Cardiac septum (tissue), 1 donor: ENCODE measurements at places on chromosomes 16 and 17. TPM values are rescaled to one million over a fixed set of nuclear protein-coding genes. Genes with fewer than 3 reads are reported as not detected.

DNAH9 gene
- total RNA-seq = not detected

- DNase-seq = peak; percentile 77
Measured at GRCh38 chr17:882827-883585, 96.6 kb downstream of the NXN start.

DNA sequence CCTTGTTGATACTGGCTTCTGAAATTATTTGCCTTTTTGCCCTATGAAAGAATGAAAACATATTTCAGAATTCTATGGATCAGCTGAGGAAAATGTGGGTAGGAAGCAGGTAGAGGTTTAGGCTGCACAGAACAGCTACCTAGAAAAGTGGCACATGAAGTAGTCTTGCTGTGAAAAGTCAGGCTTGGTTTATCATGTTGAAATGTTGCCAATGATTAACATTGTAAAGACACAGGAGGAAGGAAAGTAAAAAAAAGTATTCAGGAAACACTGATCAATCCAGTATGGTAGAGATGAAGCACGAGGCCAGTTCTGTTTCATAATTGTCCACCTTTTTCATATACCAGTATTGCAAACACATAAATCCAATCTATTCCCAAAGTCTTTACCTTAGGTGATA is 29.9 kb downstream of the ABCA6 start:
- no peak for DNase-seq

MT4 gene
- total RNA-seq = not detected

DNA sequence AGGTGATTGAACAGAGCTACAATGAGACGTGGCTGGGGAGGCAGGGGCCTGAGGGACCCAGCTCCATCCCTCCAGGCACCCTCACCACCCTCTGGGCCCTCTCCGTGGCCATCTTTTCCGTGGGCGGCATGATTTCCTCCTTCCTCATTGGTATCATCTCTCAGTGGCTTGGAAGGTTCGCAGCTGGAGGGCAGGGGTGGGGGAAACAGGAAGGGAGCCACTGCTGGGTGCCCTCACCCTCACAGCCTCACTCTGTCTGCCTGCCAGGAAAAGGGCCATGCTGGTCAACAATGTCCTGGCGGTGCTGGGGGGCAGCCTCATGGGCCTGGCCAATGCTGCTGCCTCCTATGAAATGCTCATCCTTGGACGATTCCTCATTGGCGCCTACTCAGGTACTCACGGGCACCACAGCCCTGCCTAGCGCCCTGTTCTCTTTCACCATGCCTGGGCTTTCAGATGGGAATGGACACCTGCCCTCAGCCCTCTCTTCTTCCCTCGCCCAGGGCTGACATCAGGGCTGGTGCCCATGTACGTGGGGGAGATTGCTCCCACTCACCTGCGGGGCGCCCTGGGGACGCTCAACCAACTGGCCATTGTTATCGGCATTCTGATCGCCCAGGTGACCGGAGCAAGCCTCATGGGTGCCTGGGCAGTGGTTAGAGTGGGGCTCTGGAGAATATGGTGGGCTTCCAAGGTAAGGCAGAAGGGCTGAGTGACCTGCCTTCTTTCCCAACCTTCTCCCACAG is 2.1 kb downstream of the SLC2A4 start:
- no peak for DNase-seq

KRTAP16-1 gene
- total RNA-seq = not detected

MYCBPAP gene
- 0.13 TPM for total RNA-seq

DNA sequence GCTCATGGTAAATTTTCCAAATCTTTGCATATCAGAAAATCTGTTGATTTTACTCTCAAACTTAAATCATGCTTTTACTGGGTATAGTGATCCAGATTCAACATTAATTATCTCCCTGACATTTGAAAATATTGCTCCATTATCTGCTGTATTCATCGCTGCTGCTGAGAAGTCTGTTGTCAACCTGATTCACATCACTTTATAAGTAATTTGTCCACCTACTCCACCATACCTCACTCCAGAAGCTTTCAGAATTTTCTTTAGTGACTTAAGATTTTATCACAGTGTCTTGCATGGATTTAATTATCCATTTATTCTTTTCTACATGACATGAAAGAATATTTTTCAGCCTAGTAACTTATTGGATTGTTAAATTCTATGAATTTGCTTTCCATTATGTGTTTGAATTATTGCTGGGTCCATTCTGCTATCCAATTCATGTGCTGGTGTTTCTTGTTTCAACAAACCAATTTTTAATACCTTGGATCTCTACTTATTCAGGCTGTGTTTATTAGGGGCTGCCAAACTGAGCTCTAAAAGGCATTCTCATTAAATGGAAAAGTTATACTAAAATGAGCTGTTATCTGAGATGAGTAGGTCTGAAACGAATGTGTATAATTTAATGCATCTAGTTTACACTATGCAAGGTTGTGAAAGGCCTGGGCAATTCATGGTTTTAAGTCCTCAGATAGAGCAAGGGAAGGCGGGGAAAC is 519.3 kb upstream of the CDH11 start:
- DNase-seq = no peak

RNF157 gene
- 2.5 TPM for total RNA-seq

DNA sequence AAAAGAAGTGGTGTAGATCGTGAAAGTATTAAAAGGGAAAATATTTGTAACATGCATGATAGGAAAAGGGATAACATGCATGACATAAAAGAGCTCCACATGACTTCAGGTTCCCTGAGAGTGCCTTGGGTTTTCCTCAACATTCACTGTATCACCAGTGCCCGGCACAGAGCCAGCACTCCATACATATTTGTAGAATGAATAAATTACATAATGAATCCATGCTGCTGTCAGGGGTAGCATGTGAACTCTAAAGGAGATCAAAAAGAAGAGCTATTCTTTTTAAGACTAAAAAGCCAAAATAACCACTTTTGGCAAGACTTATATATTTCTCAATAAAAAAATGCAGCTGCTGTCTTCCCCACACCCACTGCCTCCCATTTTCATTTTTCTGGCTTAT is 2.7 kb upstream of the ZNF594 start:
- DNase-seq = no peak

- no peak for DNase-seq
Measured at GRCh38 chr16:87210894-87211293, 106.3 kb downstream of the C16orf95 start.

KIF18B gene
- 0.13 TPM for total RNA-seq

- DNase-seq = peak; percentile 81
Measured at GRCh38 chr17:39225959-39226683, 376 bp upstream of the STAC2 start.

DNA sequence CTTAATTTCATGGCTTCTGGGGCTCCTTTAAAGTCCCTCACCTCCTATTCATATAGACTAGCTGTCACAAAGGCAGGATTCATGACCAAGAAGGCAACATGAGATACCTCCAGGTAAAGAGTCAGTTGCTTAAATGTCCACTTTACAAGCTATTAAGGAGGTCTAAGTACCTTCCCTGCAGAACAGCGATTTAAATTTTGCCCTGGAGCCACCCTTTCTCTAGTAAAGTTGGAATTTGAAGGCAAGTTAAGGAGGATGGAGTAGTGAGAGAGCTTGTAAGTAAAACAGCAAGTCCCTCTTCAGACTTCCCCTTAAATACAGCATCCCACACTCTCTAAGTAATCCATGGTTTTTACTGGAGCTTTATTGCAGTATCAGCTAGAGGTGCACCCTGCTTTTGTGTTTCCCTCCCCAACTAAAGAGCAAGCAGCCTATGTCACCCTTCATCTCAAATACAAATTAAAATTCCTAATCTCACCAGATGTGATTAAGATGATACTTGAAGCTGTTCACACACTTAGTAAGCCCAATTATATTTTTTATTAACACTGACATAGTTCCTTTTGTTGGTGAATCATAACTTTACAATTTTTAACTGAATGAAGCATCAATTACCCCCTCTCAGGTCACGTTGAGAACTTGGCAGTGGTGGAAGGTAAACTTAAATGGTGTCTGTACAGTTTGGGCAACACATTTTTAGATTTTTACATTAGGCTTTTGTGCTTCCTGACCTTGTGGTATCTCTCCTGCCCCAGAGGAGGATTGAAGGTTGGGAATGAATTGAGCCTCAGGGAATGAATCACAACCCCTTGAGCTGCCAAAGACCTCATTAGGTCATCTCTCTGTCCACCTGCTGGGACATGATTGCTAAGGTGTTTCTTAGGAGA is 108.9 kb downstream of the TANGO6 start:
- DNase-seq = no peak

- no peak for DNase-seq
Measured at GRCh38 chr16:70430667-70431536, 8.0 kb downstream of the ST3GAL2 start.

KRTAP17-1 gene
- not detected for total RNA-seq

GRCh38 chr17:14204084-14204483 is 32.6 kb downstream of the CDRT15 start:
- DNase-seq = no peak

KRTAP4-1 gene
- total RNA-seq = not detected

ZNF48 gene
- 6.1 TPM for total RNA-seq

DNA sequence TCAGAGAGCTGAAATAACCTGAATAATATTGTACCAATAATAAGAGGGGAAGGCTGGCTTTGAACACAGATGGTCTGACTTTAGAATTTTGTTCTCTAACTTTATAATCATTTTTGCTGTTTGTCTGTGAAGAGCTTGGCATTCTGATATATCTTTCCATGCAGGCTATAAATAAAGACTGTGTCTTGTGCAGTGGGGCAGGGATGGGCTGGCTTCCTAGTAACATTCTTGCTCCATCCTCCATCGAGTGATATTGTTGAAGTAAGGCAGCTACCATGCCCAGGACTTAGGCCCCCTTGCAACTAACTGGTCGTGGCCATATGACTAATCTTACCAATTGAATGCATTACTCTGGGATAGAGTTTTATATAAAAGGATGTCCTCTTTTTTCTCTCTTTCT is 234.7 kb upstream of the IRX3 start:
- no peak for DNase-seq

DNA sequence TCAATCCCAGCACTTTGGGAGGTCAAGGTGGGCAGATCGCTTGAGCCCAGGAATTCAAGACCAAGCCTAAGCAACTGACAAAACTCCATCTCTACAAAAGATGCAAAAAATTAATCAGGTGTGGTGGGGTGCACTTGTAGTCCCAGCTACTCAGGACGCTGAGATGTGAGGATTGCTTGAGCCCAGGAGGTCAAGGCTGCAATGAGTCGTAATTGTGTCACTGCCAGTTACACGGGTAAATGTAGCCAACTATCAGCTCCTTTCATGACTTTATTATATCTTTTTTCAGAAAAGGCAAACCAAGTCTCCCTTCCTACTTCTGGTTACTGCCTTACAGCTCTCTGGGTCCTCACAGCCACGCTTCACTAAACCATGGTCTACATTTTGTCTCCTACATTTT is 4.0 kb downstream of the SDF2 start:
- no peak for DNase-seq

DNA sequence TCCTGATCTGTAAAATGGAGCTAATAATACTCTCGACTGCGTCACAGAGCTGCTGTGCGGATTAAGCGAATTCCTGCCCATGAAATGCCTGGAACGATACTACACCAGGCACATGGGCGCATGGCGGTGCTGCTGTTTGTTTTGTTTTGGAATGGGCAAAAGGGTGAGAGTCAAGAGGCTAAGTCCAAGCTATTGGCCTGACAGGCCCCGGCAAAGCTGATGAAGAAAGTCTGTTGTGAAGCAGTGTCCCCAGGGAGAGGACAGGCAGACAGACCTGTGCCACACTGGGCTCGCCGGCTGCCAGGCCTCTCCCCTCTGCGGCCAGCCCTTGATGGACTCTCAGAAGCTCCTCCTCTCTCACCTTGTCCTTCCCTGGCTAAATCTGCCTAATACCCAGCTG is 31.3 kb upstream of the RASD1 start:
- no peak for DNase-seq

DNA sequence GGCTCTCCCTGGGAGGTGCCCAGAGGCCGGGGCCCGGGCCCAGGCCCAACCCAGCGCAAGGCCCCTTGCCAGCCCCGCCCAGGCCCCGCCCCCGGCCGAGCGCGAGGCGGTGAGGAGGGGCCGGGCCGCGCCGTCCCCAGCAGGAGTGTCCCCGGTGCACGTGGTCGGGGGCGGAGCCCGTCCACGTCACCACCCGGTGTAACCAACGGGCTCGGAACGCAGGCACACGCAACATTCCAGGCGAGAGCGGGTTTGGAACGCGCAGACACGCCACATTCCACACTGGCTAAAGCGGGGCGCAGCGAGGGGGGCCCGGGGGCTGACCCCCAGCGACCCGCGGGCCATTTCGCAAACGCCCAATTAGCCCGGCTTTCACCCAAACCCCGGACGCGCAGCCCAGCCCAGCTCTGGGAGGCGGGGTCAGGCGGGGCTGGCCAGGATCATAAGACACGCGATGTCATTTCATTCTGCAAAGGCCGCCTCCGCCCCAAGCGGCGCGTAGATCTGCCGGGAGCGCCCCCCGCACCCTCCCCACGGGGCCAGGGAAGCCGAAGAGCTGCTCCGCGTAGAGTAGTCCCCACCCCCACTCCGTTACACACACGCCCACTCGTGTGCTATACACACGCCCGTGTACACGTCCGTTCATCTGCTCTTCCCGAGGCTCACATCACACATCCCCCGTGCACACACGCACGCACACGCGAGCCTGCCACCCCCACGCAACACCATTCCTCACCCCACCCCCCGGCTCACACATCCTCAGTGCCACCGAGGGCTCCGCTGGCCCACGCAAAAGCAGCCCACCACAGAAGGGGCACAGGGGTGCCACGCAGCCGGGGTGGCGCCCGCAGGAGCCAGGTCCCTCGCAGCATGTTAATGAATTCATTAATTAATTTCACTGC is 1.0 kb downstream of the MNT start:
- peak; percentile 98 for DNase-seq

- no peak for DNase-seq
Measured at GRCh38 chr17:78709751-78710181, 72.3 kb downstream of the CYTH1 start.

DNA sequence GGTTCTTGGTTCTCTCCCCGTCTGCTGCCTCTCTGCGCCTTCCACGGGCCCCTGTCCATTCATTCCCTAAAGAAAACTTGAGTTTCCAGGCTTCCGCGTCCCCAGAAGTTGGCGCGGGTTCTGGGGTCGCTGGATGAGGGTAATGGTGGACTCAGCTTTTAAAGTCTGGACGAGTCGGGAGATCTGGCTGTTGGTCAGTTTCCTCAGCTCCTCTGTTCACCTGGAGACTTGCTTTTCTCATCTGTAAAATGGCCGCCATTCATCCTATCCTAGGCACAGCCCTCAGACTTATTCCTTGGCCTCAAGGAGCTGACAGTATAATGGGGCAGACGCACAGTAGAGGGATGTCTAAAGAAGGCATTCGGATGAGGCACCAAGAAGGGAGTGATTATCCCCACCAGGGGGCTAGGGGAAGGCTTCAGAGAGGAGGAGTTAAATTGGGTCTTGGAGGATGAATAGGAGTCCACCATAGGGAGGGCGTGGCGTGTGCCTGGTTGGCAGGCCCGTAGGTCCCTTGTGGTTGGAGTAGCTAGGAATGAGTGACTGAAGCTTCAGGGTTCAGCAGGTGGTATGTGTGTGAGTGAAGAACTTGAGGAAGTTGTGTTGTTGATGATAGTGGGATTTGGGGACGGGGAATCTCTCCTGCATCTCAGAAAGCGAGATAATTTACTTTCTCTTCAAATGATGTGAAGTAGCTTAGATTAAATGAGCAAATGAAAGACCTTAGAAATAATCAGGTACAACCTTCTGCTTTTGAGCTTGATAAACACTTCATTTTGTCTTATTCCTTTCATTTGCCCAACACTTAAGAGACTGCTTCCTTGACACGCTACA is 652 bp downstream of the VPS35L start:
- DNase-seq = no peak

NPIPA2 gene
- 4.5 TPM for total RNA-seq

- no peak for DNase-seq
Measured at GRCh38 chr17:80716986-80717719, 172.5 kb downstream of the RPTOR start.
